SK-N-SH treated with all-trans-retinoic acid at 6 μM for 48 hours (cell line): ENCODE measurements at places on chromosomes 6 and 20.

- ATAC-seq, result no peak
Measured at GRCh38 chr6:68194846-68195478, 440.1 kb upstream of the ADGRB3 start.

GRCh38 chr6:51467231-51467952 is 620.0 kb downstream of the PKHD1 start:
- ATAC-seq, result no peak

- ATAC-seq, result no peak
Measured at GRCh38 chr6:35557239-35557638, 44.5 kb upstream of the TULP1 start.

- no peak for ATAC-seq
Measured at GRCh38 chr6:35552285-35552917, 39.7 kb upstream of the TULP1 start.

- ATAC-seq, result no peak
Measured at GRCh38 chr20:63226042-63226943, 9.4 kb upstream of the BIRC7 start.

DNA sequence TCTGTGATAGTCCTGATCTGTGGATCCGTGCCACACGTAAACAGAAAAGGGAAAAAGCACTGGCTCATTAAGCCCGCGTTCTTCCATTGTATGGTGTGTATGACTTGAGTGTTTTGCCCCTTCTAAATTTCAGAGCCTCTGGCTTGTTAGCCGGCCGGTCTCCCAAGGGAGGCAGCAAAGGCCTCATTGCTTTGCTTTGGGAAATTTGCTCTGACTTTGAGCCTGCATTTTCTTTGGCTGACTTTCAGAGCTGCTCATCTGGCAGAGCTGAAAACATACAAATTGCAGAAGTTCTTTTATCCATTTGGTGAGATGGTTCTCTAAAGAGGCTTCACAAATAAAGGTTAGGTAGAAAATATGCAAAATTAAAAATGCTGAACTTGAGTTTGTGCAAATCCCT is 123.0 kb downstream of the UTRN start:
- ATAC-seq, result no peak; the same call in 2 of the 3 replicates

DNA sequence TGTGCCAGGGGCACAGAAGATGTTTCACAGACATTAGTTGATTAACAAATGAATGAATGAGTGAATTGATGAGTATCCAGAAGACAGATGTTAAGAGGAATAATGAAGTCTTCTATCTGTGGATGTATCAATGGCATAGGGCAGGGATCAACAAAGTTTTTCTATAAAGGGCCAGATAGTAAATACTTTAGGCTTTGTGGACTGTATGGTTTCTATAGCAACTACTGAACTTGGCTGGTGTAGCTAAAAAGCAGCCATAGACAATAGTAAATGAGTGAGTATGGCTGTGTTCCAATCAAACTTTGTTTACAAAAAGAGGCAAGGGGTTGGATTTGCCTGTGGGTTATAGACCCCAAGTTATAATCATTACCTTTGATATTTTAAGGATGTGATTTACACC is 144.0 kb downstream of the PRL start:
- ATAC-seq, result no peak

DNA sequence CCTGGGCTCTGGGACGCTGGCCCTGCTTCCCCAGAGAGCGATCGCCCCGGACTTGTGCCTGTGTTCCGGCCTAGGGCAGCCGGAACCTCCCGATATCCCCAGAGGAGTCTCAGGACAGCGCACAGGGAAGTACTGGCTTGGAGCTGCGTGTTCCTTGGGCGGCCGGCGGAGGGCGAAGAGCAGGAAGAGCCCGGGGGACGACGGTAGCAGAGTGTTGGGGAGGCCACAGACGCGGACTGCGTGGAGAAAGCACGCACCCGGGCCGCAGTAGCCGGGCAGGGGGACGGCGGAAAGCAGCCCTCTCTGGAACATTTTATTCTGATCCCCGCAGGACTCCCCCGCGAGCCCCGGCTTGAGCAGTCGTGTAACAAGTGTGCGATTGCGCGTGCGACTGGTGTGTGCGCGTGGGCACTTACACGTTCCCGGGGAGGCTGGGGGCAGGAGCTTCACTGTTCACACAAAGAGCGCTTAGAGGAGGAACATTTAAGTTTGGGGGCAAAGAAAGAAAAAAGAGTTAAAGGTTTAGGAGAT is 36.1 kb downstream of the NCR2 start:
- ATAC-seq, result peak; percentile 71

GRCh38 chr6:32317541-32317940 is 54.2 kb downstream of the TSBP1 start:
- no peak for ATAC-seq

- no peak for ATAC-seq
Measured at GRCh38 chr6:14966096-14966905, 279.6 kb upstream of the JARID2 start.

- ATAC-seq, result peak; percentile 33
Measured at GRCh38 chr6:48184648-48185047, 73.7 kb upstream of the PTCHD4 start.

GRCh38 chr6:108782179-108783041 is 65.8 kb upstream of the ARMC2 start:
- peak; percentile 96 for ATAC-seq
